ENCODE measurements at places on chromosomes 6 and 20. TPM values are rescaled to one million over a fixed set of nuclear protein-coding genes. Genes with fewer than 3 reads are reported as not detected.

DNA sequence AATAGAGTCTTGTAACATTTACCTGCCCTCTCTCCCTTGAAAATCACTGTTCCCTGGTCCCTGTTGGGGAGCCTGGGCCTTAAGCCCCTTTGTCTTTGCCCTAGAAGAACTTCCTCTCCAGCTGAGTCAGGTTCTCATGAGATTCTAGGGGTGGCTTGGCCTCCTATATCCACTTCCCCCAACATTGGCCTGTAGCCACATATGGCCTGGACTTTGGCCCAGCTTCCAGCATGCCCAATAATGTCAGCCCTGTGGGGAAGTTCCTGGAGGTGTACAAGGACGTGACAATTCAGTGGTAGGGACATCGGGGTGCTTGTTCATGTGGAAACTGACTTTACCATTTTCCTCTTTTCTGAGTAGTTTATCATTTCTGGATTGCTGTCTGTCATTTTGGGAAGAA is 17.2 kb upstream of the MAS1L start:
- no peaks in the 10 kb centered on the region for H3K4me1 ChIP-seq
- H3K36me3 ChIP-seq: no peaks in the 10 kb centered on the region
- no peaks in the 10 kb centered on the region for H3K27me3 ChIP-seq
- peak; percentile 4 for DNase-seq
- no peak overlapping the region for H3K4me3 ChIP-seq

GRCh38 chr20:36472637-36473090 is 68.7 kb upstream of the MYL9 start:
- no peaks in the 10 kb centered on the region for H3K36me3 ChIP-seq
- H3K27ac ChIP-seq: peak overlapping the region; percentile 82
- H3K27me3 ChIP-seq: no peaks in the 10 kb centered on the region

GRCh38 chr6:16409531-16410441 is 171.4 kb downstream of the GMPR start:
- H3K4me3 ChIP-seq: no peak overlapping the region
- peaks cover 38% of the 10 kb centered on the region for H3K4me1 ChIP-seq

DNA sequence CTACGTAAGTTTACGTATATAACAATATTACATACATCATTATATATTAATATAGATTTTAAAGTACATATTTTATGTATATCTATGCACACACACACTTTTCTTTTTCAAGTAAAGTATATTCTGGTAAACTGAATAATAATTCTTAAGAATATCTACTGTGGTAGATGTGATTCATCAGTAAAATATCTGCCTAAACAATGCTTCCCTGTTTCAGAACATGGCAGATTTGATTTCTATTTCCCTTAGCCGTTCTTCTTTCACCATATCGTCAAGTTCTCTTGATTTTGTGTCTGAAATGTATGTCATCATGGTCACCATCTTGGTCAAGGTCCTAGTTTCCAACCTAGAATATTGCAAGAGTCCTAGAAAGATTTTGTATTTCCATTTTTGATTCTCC is 195.6 kb downstream of the HDGFL1 start:
- no peak overlapping the region for H3K27ac ChIP-seq
- H3K4me3 ChIP-seq: no peak overlapping the region
- H3K27me3 ChIP-seq: no peaks in the 10 kb centered on the region
- no peaks in the 10 kb centered on the region for H3K36me3 ChIP-seq
- no peaks in the 10 kb centered on the region for H3K4me1 ChIP-seq
- DNase-seq: no peak

The DLK2 gene
- total RNA-seq: not detected

GRCh38 chr6:144364782-144365181 is 79.6 kb downstream of the UTRN start:
- H3K27me3 ChIP-seq: no peaks in the 10 kb centered on the region
- no peak overlapping the region for H3K27ac ChIP-seq
- H3K4me1 ChIP-seq: peaks cover 32% of the 10 kb centered on the region
- DNase-seq: no peak
- peaks cover 55% of the 10 kb centered on the region for H3K36me3 ChIP-seq

- H3K27ac ChIP-seq: no peak overlapping the region
- H3K27me3 ChIP-seq: no peaks in the 10 kb centered on the region
- no peak overlapping the region for H3K4me3 ChIP-seq
- H3K36me3 ChIP-seq: peaks cover 23% of the 10 kb centered on the region
- no peak for DNase-seq
Observed at GRCh38 chr6:166940643-166941068, 15.7 kb downstream of the RNASET2 start.

- H3K4me1 ChIP-seq: no peaks in the 10 kb centered on the region
- H3K36me3 ChIP-seq: peaks cover 6% of the 10 kb centered on the region
- DNase-seq: no peak
- no peak overlapping the region for H3K4me3 ChIP-seq
- H3K27ac ChIP-seq: no peak overlapping the region
Observed at GRCh38 chr6:157211603-157212455, 111.5 kb downstream of the TMEM242 start.
